ENCODE measurements at places on chromosomes 16 and 17.

GRCh38 chr16:89130448-89130847, 36.8 kb downstream of the ACSF3 start:
- no peak for DNase-seq

GRCh38 chr17:63840591-63841349, 1.7 kb downstream of the SMARCD2 start:
- no peak for DNase-seq

- no peak for DNase-seq
Measured at GRCh38 chr16:72910381-72910780, 137.5 kb downstream of the ZFHX3 start.

- DNase-seq: no peak
Measured at GRCh38 chr17:80673152-80673920, 128.7 kb downstream of the RPTOR start.

- no peak for DNase-seq
Measured at GRCh38 chr17:80833952-80834892, 157.4 kb upstream of the CHMP6 start.

DNA sequence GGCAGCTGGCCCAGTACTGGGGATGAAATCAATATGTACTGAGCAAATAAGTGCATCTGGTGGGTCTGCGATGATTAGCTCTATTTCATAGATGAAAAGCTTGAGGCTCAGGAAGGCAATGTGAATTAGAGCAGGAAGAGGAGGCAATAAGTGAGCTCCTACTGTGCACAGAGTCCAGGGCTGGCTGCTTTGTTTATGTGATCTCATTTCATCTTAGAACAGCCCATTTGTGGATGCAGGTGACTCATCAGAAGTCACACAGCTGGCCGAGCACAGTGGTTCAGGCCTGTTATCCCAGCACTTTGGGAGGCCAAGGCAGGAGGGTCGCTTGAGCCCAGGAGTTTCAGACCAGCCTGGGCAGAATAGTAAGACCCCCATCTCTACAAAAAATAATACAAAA, 7.1 kb downstream of the TMEM114 start:
- no peak for DNase-seq

- DNase-seq: no peak
Measured at GRCh38 chr17:4583782-4584100, 588 bp upstream of the SMTNL2 start.

DNA sequence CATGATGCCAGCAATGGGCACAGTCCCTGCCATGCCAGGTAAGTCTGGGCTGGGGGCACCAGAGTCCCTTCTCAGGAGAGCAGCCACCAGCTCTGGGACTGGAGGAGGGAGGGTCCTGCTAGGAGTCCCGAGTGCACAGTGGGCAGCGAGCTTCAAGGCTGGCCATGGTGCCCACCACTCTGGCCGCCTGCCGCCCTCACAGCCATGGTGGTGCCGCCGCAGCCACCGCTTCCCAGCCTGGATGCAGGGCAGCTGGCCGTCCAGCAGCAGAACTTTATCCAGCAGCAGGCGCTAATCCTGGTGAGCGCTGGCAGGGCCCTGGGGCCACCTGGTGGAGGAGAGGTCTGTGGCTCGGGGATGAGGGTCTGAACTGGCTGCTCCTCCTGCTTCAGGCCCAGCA, 17.9 kb upstream of the SMIM5 start:
- DNase-seq: no peak

- no peak for DNase-seq
Measured at GRCh38 chr17:47829870-47830269, 1.5 kb downstream of the MRPL10 start.
